ENCODE measurements at places on chromosomes 16 and 17.
A peak's percentile ranks its signal among the peaks of the same experiment; 100 is the strongest.

DNA sequence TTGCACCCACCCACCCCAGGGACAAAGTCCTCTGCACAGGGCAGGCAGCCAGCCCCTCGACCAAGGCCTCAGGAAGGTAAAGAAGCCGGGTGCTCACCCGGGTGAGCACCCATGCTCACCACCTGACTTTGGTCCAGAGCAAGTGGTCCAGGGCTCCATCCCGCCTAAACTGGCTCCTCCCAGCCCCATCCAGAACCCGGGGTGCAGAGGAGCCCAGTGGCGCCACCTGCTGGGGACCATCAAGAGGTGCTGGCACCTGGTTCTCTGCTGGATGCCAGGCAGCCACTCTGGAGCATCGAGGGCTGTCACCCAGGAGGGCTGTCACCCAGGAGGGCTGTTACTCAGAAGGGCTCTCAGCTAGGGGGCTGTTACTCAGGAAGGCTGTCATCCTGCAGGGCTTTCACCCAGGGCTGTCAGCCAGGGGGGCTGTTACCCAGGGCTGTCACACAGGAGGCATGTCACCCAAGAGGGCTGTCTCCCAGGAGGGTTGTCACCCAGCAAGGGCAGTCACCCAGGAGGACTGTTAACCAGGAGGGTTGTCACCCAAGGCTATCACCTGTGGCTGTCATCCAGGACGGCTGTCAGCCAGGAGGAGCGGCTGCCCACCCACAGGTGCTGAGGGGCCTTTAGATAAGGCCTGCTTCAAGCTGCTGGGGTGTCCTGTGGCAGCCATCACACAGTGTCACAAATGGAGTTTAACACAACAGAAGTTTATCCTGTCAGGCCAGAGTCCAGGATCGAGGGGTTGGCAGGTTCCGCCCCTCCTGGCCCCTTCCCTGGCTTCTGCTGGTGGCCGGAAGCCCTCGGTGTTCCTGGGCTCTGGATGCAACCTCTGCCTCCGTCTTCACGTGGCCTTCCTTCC, 98.5 kb downstream of the TNFRSF13B start:
- DNase-seq = peak; percentile 7

GRCh38 chr17:80604009-80604669, 59.5 kb downstream of the RPTOR start:
- no peak for DNase-seq

DNA sequence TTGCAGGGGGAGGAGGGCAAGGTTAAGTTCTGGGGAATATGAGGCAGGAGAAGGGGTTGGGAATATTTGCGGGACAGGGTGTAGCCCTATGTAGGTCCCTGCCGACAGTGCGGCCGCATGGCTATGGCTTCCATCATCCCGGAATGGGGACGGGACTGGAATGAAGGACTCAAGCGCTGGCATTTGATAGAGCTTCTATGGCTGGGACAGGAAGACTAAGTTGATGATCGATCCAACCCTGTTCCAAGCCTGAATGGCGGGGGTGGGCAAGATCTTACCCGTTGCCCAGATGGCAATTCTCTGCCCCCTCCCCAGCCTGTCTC, 47.1 kb downstream of the SRCIN1 start:
- no peak for DNase-seq

DNA sequence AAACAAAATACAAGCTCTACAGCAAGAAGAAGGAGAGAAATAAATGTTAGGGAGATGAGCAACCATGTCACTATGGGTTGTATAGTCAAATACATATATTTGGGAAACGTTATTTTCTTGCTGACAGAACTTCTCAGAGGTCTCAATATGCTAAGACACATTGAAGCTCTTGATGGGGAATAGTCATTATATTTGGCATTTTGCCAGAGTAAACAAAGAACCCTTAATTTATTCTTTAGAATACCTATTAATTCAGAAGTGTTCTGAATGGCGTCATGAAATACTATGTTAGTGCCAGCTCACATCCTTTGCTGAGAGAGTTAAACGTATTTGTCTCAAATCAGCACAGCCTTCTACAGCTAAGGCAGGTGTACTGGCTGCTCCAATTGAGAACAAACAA, 458.9 kb downstream of the CDH13 start:
- DNase-seq = no peak

- no peak for DNase-seq
Observed at GRCh38 chr16:3281222-3281820, 2.0 kb upstream of the ZNF263 start.
